ENCODE measurements at places on chromosomes 2 and 18.

DNA sequence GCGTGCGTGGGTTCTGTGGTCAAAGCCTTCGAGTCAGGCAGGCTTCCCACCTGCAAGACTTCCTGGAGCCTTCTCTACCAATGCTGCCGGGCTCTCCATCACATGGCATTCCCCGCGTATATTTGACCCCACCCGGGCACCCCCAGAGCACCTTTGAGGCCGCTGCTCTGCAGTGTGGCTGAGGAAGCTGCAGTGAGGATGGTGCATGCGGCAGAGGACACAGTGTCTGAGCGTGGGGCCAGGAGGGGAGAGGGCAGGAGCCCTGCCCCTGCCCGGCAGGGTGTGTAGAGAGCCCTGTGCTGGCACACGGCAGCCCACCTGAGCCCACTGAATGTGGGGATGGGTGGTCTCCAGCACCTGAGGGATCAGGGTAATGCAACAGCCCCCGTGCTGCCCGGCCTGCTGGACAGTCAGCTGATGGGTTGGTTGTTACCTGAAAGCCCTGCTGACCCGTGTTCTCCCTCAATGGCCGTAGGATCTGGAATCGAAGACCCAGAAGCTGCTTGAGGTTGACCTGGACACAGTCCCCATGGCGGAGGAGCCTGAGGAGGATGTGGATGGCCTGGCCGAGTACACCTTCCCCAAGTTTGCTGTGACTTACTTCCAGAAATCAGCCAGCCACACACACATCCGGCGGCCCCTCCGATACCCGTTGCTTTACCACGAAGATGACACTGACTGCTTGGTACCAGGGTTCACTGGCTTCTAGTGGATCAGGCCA is 36.8 kb upstream of the GPR17 start:
- no peak for DNase-seq

GRCh38 chr2:12320027-12320734 is 396.6 kb upstream of the TRIB2 start:
- no peak for DNase-seq

DNA sequence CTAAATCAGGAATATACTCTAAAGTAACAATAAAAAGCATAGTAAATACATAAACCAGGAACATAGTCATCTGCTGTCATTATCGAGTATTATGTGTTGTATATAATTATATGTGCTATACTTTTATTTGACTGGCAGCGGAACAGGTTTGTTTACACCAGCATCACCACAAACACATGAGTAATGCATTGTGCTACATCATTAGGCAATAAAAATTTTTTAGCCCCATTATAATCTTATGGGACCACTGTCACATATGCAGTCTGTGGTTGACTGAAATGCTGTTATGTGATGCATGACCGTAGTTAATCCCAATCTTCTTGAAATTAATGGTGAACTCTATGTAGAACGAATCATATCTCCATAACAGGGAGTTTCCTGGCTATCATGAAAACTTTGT is 136.7 kb upstream of the ZFP36L2 start:
- no peak for DNase-seq

- DNase-seq: no peak
Observed at GRCh38 chr2:195047955-195048354, 609.1 kb upstream of the SLC39A10 start.

DNA sequence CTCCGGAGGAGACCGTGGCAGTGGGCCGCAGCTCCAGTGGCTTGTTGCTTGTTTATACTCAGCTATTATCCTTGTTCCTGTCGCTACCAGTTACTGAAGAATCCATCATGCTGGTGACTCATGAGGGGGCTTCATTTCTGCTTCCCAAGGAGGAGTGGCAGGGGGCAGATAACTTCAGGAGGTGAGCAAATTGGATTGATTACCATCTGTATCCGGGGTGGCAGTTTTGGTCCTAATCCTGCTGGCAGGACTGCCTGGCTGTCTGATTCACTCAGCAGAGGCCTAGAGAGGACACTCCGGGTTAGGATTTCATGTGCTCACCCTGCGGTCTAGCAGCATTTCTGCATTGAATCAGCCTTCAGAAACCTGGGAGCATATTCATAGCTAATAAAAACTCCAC is 230.0 kb downstream of the ACTR3 start:
- no peak for DNase-seq

DNA sequence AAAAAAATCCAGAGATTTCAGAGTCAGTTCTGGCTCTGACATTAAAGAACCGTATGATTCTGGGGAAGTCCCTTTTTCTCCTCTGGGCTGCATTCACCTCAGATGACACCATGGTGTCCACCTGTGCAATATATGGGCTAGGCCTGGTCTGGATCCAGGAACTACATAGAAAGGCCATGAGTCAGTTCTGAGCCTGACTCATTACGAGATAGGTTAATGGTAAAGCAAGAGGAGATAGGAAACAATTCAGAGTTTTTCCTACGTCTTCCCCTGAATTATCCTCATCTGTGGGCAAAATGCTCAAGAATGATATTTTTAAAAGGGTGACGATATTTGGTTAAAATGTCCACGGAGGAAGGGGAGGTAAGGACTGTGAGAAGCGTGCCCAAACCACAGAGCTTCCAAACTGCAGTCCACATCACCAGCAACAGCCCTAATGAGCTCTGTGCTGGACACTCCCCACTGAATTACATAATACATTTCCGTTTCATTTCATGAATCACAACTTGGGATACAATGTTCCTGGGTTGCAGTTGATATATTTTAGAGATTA is 180.1 kb upstream of the OSR1 start:
- DNase-seq: no peak

- DNase-seq: no peak
Observed at GRCh38 chr2:177806025-177806424, 266.6 kb downstream of the PDE11A start.

DNA sequence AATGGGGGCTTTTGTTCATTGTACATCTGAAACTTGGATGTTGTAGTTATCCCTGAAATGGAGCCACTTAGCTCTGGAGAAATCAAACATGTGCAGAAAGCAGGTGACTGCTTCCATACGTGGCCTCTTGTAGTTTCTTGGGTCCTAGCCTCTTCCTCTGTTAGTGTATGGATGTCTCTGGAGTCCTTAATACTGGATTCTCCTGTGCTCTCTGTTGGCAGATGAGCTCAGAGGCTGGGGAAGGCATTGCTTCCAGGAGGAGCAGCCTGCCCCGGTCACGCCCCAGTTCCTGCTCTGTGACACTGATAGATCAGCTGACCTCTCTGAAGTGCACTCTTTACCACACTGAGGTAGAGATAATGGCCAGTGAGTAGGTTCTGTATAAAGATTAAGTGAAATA is 176.2 kb downstream of the LDLRAD4 start:
- DNase-seq: no peak

DNA sequence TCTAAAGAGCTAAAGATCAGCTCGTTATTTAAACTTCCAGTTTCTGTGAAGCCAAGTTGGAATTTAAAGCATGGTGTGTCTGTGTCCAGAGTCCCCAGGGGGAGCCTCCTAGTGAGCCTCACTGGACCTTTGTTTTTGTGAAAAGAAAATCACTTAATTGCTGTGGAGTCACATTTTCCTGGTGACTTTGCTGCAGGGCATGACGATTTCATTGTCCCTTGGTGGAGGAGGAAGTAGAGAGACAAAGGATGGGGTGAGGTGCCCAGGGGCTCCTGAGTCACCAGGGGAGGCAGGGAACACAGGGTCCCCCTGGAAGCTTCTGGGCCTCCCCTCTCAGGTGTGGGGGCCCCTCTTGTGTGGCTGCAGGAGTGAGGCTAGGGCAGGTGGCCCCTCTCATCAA is 19.7 kb downstream of the ATP6V1C2 start:
- DNase-seq: no peak
